ENCODE measurements at places on chromosomes 16 and 17. TPM values are rescaled to one million over a fixed set of nuclear protein-coding genes. Genes with fewer than 3 reads are reported as not detected.

DNA sequence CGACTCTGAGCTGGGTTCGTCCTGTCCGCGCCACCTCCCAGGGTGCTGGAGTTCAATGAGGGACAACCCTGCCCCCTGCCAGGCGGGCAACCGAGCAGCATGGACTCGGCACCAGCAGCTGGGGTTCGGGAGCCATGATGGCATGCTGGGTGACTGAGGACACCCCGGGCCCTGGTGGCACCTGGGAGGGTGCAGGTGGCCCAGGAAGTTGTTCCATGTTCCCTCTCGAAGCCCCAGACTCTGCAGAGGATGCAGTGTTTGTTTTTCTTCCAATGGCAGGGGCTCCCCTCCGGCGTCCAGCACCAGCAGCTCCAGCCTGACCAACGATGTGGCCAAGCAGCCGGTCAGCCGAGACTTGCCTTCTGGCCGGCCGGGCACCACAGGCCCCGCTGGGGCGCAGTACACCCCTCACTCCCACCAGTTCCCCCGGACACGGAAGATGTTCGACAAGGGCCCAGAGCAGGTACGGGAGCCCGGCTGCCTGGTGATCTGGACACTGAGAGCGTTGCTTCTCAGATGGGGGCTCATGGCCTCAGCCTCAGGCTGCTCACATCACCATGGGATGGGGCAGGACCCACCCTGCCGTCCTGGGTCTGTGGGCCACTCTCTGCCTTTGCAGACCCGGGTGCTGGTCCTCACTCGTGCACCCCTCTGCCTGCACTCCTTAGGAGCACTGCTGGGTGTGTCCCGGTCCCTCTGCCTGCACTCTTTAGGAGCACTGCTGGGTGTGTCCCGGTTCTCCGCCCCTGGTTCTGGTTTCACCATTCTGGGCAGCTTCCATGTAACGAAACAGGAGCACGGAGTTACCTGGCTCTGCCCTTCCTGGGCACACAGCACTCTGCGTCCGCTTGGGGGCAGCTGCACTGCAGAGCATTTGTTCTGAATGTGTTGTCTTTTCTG, 68.2 kb upstream of the CHMP6 start:
- H3K4me1 ChIP-seq: no peaks in the 10 kb centered on the region
- peak; percentile 1 for DNase-seq
- no peak overlapping the region for H3K4me3 ChIP-seq
- no peak overlapping the region for H3K27ac ChIP-seq
- H3K36me3 ChIP-seq: peaks cover 18% of the 10 kb centered on the region

DNA sequence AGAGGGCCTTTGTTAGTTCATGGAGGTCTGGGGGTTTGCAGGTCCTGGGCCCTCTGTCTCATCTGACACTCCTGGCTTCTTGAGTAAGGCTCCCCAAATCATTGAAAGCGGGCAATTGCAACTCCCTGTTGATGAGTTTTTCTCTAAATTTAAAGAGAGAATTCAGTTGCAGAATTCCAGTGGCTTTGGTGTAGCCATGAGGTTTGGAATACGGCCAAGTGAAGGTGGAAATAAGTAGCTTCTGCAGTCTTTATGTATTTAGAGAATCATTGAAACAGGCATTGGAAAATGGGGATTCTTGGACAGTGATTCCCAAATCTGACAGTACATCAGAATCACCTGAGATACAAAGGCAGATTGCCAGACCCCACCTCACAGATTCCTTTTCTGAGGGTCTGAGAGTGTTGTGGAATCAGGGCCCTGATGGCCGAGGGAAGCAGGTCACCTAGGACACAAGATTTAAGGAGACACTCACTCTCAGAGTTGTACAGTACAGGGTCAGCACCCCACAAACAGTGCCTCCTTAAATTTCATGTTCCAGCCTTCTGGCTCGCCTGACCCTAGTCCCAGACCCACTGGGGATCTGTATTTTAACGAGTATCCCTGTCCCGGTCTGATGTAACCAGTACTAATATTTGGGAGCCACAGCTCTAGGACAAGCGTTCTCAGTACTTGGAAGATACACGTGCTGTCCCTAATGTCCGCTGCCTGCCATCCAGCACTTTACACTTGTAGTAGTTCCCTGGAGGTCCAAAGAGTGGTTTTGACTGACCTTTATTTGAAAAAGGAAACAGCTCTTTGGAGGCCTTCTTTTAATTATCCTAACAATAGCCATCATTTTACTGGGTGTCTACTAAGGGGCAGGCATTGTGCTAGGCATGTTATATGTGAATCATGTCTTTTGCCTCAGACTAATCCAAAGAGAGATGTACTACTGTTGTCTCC, 37.8 kb downstream of the YPEL2 start:
- no peaks in the 10 kb centered on the region for H3K36me3 ChIP-seq
- H3K4me1 ChIP-seq: peaks cover 91% of the 10 kb centered on the region
- DNase-seq: no peak
- H3K27ac ChIP-seq: peak overlapping the region; percentile 91
- no peak overlapping the region for H3K4me3 ChIP-seq

DNA sequence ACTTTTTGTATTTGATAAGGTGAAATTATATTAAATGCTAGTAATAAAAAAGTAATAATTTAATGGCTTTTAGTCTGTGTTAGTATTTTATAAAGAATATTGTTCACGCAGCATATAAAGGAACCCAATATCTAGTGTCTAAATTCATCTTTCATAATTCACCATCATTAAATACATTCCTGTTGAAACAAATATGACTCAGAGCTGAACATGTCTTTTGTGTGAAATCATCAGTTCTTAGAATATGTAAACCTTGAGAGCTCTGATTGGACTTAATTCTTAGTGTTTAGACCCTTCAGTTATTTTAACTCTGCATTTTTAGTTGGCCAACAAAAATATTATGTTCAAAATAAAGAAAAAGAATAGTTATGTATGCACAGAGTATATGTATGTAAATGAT, 71.8 kb downstream of the ABHD15 start:
- H3K36me3 ChIP-seq: peaks cover 13% of the 10 kb centered on the region
- no peaks in the 10 kb centered on the region for H3K4me1 ChIP-seq
- DNase-seq: no peak
- no peaks in the 10 kb centered on the region for H3K27me3 ChIP-seq

- no peaks in the 10 kb centered on the region for H3K36me3 ChIP-seq
- H3K27ac ChIP-seq: peak overlapping the region; percentile 23
- H3K27me3 ChIP-seq: no peaks in the 10 kb centered on the region
Measured at GRCh38 chr16:69709456-69710084, 16.8 kb downstream of the NQO1 start.

- peak within 1 kb of the TSS; percentile 63 for H3K4me3 ChIP-seq
- DNase-seq: peak; percentile 96
- peaks cover 82% of the 10 kb centered on the region for H3K4me1 ChIP-seq
- H3K36me3 ChIP-seq: no peaks in the 10 kb centered on the region
Measured at GRCh38 chr16:10942352-10943063, at the start of gene DEXI. DEXI (minus strand) TSS chr16:10942468; CDS start chr16:10942005, 463 bp downstream.

GRCh38 chr16:55046916-55047315, 116.3 kb downstream of the IRX5 start:
- no peaks in the 10 kb centered on the region for H3K36me3 ChIP-seq
- no peaks in the 10 kb centered on the region for H3K27me3 ChIP-seq
- H3K4me3 ChIP-seq: no peak overlapping the region
- H3K27ac ChIP-seq: no peak overlapping the region

DNA sequence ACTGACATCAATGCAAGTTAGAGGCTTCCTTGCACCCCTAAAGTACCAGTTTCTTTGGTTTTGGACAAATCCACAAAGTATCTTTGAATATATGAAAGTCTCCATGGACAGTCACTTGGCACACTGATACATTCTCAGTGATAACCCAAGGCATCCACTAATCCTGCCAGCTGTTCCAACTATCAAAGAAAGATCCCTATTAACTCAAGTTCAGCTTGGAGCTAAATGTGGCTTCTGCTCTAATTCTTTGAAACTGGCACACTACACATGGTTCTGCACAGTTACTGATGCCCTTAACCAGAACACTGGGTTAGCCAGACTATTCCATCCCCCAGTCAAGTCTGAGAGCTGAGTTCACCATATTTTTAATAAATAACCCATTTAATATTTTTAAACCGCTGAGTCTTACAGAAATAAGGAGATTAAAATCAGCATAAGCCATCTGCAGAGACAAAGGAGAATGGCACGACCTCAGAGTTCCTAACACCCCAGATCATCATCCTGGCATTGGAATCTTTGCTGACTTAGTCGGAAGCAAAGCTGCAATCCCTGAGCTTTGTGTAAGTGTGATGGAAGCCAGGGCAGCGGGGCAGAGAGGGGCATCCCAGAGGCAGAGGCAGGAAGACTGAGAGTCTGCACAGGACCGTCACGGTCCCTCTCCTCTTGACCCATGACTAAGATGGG, 6.3 kb downstream of the CACNG1 start:
- DNase-seq: no peak
- H3K27me3 ChIP-seq: no peaks in the 10 kb centered on the region
- no peak overlapping the region for H3K27ac ChIP-seq
- H3K36me3 ChIP-seq: no peaks in the 10 kb centered on the region
- no peaks in the 10 kb centered on the region for H3K4me1 ChIP-seq

DNA sequence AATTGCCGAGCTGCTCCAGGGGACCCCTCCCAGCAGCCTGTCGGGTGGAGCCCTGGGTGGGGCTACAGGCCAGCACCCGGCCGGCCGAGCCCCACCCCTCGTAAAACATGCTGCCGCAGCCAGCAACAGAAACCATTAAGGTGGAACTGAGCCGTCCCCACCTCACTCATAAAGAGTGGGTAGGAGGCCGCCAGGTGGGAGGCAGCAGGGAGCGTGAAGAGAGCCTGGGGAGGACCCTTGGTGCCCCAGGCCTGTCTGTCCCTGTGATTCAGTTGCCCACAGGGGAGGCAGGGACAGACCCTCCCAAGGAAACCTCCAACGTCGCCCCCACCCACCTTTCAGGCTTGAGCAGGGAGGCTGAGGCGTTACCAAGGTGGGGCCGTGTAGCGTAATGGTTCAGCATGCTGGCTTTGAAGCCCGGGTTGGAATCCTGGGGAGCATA, 8.4 kb downstream of the FOXN1 start:
- no peak for DNase-seq
- no peak overlapping the region for H3K27ac ChIP-seq
- H3K27me3 ChIP-seq: no peaks in the 10 kb centered on the region
- no peaks in the 10 kb centered on the region for H3K4me1 ChIP-seq

DNA sequence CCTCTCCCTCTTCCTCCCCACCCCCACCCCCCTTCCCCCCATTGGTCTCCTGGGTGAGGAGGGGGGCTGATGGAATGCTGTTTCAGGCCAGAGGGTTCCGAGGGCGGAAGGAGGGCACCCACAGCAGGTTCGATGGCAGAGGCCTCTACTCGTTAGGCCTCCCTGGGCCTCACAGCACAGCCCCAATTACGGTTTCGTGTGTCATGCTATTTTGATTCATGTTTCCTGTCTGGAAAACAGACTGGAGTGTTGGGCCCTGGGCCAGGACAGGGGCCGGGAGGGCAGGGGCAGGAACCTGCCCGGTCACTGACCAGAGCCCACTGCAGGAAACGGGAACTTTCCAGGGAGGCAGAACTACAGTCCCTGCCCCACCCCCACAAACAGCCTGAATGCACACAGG, 138.2 kb downstream of the C16orf95 start:
- H3K27ac ChIP-seq: no peak overlapping the region
- H3K36me3 ChIP-seq: no peaks in the 10 kb centered on the region
- DNase-seq: no peak

- no peak overlapping the region for H3K4me3 ChIP-seq
- no peaks in the 10 kb centered on the region for H3K36me3 ChIP-seq
- no peak for DNase-seq
Measured at GRCh38 chr16:58883131-58883530, 149.0 kb upstream of the GOT2 start.

GRCh38 chr16:17827313-17827712, 356.6 kb upstream of the XYLT1 start:
- H3K4me3 ChIP-seq: no peak overlapping the region
- no peaks in the 10 kb centered on the region for H3K4me1 ChIP-seq
- no peak for DNase-seq
- H3K27me3 ChIP-seq: no peaks in the 10 kb centered on the region

DNA sequence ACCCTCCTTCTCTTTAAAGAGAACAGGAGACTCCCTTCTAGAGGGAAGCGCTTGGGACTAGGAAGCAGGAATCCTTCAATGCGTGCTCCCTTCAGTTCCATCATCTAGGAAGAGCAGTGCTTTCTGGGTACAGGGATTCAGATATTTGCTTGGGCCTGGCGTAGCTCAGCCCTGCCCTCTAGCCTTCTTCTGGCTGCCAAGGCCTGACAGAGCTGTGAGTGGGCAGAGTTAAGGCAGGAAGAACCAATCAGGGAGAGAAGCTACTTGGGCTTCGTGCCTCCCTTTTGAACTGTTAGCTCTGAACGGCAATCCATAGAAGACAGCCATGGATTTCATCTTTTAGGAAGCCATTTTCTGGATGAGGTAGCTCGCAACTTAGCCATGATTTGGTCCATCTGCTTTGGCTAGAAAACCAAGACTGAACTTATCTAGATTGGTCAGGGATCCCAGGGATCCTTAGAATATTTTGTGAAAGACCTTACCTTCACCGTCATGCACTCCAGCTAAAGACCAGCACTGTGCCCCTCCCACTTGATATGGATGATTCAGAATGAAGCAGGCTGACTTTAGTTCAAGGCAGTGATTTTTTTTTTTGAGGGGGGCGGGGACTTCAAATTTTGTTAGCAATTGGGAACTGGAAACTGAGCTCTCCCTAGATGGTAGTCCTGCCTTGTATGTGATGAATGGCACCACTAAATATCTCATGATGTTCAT, 2.5 kb upstream of the CORO6 start:
- H3K4me3 ChIP-seq: no peak overlapping the region
- H3K4me1 ChIP-seq: peaks cover 12% of the 10 kb centered on the region
- no peak overlapping the region for H3K27ac ChIP-seq
- H3K36me3 ChIP-seq: no peaks in the 10 kb centered on the region
- no peaks in the 10 kb centered on the region for H3K27me3 ChIP-seq

DNA sequence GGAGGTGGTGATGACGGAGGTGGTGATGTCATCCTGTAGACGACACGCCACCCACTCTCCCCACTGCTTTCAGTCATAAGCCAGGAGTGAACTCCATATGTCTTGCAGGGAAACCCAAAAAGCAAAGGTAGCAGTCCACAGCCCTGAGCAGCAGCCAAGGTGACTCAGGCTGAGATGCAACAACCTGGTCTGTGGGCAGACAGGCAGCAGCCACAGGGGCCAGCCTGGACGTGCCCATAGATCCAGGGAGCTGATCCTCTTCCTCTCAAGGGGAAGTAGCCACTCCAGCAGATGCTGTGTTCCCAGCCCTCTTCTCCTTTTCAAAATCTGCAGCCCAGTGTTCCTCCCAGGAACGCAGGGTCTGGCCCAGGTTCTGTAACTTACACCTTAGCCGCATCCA, 17.3 kb upstream of the CIITA start:
- no peak overlapping the region for H3K27ac ChIP-seq
- DNase-seq: no peak
- no peaks in the 10 kb centered on the region for H3K27me3 ChIP-seq

DNA sequence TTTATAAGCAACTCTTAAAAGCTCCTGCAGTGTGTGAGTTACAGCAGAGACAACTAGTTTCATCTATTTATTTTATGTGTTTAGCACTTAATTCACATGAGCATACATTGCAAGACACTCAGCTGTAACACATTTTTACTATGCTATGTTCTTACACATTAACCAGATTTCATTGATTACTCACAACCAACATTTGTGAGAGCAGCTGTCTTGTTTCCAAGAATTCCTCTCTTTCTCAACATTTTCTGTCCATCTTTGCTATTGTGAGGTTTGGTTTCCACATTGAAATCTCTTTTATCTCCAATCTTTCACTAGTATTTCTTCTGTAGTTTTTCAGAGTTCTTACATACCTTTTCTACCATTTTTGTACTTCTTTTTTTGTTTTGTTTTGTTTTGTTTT, 51.2 kb downstream of the COPRS start:
- H3K36me3 ChIP-seq: no peaks in the 10 kb centered on the region
- H3K27me3 ChIP-seq: no peaks in the 10 kb centered on the region
- H3K4me3 ChIP-seq: no peak overlapping the region
- H3K4me1 ChIP-seq: peaks cover 13% of the 10 kb centered on the region

The KCNJ18 gene
- not detected for total RNA-seq

The CHST6 gene
- not detected for total RNA-seq

The CASKIN1 gene
- total RNA-seq: 0.78 TPM

The KRT33A gene
- total RNA-seq: not detected

The PDILT gene
- total RNA-seq: not detected

The CES1 gene
- 19.1 TPM for total RNA-seq

The ACSM3 gene
- 65.9 TPM for total RNA-seq

The AURKB gene
- total RNA-seq: not detected
